ENCODE measurements at places on chromosomes 3 and 15. TPM values are rescaled to one million over a fixed set of nuclear protein-coding genes. Genes with fewer than 3 reads are reported as not detected.

DNA sequence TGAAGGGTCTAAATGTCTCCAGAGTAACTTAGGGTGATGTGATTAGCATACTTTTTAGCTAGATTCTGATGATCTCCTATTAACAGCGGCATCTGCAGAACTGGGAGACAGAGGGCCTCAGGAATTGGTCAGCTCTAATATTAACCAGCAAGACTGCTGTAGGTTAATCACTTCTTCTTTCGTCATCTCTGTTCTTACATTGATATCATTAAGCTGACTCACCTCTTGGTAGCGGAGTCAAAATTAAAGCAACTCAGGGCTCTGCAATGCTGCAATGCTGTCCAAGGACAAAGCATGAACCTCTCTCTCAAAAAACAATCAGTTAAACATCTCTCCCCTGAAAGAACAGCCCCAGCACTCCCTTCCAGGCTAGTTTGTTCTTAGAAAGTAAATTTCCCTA lies 57.5 kb upstream of the TRA2B start:
- DNase-seq: no peak

GRCh38 chr3:50128001-50128400 lies 27.1 kb upstream of the SEMA3F start:
- DNase-seq: no peak

ALDH1L1 gene
- total RNA-seq: 125 TPM

DPP8 gene
- 27.6 TPM for total RNA-seq

GRCh38 chr3:141411251-141411771 lies 43.0 kb downstream of the ZBTB38 start:
- no peak for DNase-seq

DNA sequence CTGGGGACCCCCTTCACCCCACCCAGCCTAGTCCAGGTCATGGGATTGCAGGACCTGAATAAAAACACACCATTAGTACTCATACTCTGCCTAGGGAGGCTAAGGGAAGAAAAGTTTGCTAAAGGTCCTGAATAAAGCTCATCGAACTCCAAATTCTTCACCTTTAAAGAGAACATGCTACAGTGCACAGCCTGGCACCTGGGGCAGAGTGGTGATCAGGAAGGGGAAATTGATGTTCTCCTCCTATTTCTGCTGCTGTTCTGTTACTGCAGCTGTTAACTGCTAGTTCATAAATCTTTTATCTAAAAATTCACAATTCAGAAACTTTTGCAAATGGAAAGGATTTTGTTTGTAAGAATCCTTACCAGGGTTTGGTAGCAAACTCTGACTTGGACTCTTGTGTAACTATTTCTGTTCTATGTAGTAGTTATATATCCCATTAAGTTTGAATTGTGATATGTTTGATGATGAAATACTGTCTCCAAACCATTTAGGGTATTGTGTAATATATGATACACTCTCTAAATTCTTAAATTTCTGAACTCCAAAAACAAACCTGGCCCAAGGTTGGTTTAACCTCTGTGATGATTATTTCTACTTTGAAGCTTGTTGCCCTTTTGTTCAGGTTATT lies 27.9 kb downstream of the MCTP2 start:
- DNase-seq: no peak

SKOR1 gene
- total RNA-seq: 1.1 TPM

- DNase-seq: no peak
These were observed 481.9 kb downstream of the ROBO1 start for GRCh38 chr3:79285871-79286270.

DNA sequence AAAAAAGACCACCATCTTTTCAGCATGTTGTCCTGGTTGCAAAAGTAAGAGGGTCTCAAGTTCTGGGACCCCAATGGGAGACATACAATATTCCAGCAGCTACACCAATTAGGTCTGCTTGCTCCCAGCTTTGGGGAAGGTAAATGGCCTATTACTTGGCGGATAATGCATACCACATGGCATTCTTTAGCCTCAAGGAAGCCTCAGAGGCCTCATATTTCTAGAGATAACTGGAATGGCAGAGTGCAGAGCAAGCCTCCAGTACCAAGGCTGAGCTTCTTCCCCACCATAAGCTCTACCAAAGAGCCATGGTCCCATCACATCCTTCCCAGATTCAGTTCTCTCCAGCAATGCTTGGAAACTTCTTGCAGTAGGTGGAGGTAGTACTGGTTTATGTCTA lies 493.8 kb downstream of the SHQ1 start:
- DNase-seq: no peak

- peak; percentile 16 for DNase-seq
These were observed 15.3 kb downstream of the ZBTB47 start for GRCh38 chr3:42668793-42669217.

GRK7 gene
- 0.12 TPM for total RNA-seq

GRCh38 chr3:74844428-74844827 lies 230.0 kb upstream of the CNTN3 start:
- DNase-seq: no peak

GRCh38 chr3:76177610-76178009 lies 392.3 kb upstream of the ZNF717 start:
- no peak for DNase-seq

RHOV gene
- not detected for total RNA-seq

- DNase-seq: no peak
These were observed 340.3 kb upstream of the CTDSPL start for GRCh38 chr3:37521429-37521828.

GRCh38 chr15:39886418-39886817 lies 33.6 kb downstream of the GPR176 start:
- no peak for DNase-seq

CORO2B gene
- total RNA-seq: 4.7 TPM

All from omental fat pad (tissue), 4 donors.